ENCODE measurements at places on chromosomes 12 and 14.
A peak's percentile ranks its signal among the peaks of the same experiment; 100 is the strongest.

DNA sequence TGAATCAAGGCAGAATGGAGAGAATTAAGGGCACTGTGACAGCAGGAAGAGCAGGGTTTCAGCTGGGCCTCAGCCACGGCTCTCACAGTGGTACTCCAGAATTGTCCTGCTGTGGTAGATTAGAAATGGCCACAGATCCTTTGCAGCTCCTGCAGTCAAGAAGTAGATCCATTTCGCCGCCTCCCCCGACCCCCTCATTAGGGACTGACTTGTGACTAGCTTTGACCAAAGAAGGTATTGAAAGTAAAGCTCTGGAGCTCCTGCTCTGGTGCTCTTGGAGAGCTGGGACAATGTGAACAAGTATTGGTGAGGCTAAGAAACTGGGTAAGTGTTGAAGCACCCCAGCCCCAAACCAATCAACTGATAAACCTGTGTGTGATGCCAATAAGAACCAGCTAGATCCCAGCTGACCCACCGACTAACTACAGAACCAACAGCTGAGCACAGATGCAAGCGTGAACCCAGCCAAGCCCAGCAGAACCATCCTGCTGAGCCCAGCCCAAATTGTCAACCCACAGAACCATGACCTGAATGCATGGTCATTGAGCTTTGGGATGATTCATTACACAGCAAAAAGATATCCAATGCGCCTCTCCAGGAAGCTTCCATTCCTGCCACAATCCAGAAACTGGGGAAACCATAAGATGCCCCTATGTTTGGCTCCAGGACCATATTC, 50.7 kb downstream of the JAG2 start:
- no peak for DNase-seq

GRCh38 chr14:100654025-100654813, 67.0 kb upstream of the BEGAIN start:
- no peak for DNase-seq

DNA sequence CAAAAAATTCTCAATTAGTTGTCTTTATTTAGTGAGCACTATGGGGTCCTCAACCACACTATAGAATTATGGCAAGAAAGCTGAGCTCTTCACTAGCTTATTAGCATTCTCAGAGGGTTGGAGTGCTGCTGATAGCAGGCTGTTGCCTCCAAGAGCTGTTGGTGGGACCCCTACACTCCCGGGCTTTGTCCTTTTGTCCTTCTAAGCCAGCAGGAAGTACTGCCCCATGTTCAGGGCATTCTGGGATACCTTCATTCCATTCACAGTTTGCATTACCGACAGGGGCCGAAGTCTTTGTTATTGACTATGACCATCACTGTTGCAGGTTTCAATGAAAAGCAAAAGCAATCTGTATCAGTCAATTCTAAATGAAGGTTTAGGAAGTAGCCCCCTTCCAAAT, 89.5 kb upstream of the OTX2 start:
- no peak for DNase-seq

DNA sequence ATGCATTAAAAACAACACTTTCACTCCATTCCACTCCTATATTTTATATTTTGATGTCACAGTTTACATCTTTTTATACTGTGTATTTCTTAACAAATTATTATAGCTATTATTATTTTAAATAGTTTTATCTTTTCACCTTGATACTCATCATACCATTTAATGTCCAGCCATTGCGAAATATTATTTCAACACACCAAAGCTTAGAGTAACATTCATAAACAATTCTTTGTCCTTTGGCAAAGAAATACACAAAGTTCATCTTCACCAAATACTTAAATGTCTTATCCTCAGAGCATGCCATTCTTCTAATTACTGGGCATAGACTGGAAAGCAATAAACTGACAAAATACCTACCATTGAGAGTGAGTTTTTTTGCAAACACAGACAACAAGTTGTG, 1963.4 kb upstream of the FLRT2 start:
- DNase-seq: no peak

- DNase-seq: no peak
Measured at GRCh38 chr12:8554451-8555195, 13.9 kb upstream of the CLEC4E start.

GRCh38 chr12:47481041-47481440, 224.8 kb downstream of the RPAP3 start:
- DNase-seq: no peak

GRCh38 chr12:110002676-110003515, 3.7 kb downstream of the ANKRD13A start:
- no peak for DNase-seq

DNA sequence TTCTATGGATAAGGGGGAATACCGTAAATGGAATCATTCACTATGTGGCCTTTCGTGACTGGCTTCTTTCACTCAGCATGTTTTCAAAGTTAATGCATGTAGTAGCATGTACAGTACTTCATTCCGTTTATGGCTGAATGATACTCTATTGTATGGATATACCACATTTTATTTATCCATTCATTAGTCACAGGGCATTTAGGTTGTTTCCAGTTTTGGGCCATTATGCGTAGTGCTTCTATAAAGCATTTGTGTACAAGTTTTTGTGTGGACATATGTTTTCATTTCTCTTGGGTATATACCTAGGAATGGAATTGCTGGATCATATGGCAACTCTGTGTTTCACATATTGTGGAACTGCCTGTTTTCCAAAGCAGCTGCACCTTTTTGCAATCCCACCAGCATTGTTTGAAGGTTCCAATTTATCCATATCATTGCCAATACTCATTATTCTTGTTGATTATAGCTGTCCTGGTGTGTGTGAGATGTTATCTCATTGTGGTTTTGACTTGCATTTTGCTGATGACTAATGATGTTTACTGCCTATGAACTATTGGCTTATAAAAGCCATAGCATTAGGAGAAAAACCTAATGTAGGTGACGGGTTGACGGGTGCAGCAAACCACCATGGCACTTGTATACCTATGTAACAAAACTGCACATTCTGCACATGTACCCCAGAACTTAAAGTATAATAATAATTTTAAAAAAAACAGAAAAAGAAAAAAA, 45.5 kb downstream of the ATF7IP start:
- no peak for DNase-seq

DNA sequence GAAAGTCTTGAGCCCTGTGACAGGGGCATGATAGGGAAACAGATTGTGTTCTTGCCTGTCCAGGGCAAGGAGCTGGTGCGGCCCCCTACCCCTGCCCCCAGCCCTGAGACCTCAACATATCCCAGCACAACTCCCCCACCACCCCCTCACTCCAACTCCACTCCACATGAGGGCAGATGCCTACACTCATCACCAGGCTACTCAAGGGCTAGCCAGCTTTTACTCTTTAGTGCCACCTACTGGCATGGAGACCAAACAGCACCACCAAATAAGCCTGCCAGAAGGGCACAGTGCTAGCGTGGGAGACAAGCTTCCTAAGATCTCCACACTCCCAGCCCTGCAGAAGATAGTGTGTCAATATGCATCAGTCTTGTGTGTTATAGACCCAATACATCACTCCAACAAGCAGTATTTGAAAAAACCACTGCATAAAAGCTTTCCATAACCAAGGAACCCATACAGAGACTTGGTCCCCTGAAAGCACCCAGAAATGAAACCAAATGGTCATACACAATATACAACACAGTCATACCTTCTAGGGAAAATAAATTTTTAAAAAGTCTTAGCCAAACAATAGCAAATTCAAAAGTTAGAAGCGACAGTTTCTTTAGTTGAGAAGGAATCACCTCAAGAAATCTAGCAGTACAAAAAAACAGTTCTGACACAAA, 154.4 kb downstream of the KCNK10 start:
- no peak for DNase-seq

GRCh38 chr12:96882862-96883261, 24.2 kb upstream of the NEDD1 start:
- DNase-seq: no peak

DNA sequence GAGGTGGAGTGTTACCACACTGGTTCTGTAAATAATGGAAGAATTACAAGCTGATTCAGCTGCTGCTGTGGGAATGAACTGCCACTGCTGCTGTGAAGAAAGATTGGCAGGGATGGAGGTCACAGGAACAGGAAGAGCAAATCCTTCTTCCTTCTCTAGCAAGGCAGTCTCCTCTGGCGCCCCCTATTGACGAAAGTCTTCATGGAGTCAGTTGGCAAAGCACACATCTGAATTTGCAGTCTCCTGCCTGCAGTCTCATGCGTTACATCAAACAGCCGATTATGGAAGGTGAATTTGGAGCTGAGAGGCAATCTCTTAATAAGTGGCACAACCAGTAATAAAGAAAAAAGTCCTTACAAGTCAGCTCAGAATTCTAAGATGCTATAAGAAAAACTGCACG, 106.0 kb upstream of the TMTC1 start:
- peak; percentile 6 for DNase-seq

DNA sequence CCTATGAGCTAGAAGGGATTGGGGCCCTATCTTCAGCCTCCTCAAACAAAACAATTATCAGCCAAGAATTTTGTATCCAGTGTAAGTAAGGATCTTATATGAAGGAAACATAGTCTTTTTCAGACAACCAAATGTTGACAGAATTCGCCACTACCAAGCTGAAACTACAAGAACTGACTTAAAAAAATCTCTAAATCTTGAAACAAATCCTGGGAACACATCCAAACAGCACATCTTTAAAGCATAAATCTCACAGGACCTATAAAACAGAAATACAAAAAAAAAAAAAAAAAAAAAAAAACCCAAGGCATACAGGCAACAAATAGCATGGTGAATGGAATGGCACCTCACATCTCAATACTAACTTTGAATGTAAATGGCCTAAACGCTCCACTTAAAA, 41.3 kb upstream of the LMNTD1 start:
- no peak for DNase-seq

DNA sequence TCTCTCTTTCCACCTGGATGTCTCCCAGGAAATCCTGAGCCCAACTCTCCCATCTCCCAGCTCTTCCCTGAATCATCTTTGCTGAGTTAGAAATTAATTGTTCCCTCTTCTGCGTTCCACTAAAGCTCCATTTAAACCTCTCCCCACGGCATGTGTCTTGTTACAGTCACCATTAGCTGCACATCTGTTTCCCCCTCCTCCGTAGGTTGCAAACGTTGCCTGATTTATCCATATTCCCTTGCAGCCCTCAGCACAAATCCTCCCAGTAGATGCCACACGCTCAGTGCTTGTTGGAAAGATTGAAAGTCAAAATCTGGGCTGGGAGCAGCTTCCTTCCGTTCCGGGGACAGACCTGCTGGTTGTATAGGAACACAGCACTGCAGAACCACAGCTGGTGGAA, 90.4 kb downstream of the SLC24A4 start:
- DNase-seq: no peak

GRCh38 chr12:104596898-104597843, 140.4 kb downstream of the CHST11 start:
- no peak for DNase-seq

DNA sequence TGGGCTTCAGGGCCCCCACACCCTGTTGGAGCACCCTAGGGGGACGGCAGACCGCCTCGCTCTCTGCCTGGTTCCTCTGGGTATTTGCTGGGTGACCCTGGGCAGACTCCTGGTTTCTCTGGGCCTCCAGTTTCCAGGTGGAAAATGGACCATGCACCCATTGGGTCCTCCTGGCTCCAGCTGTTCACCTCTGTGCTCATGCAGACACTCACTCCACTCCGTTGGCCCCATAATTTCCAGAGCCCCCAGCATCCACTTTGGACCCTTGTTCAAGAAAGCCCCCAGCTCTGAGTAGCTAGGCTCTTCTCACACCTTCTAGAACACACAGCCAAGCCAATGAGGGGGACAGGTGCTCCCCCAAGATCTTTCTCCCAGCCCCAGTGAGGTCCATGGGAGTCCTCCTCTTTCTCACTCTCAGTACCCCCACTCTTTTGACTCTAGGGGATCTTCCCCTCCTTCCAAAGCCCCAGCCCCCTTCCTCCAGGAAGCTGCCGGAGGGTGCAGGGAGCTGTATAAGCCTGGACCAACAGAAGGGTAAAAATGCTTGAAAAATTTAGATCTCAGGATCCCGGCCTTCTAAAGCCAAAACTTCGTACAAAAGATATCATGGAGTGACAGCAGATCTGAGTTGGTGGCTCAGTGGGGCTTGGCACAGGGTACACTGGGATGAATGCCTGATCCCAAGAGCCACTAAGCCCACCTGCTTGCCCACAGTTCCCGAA, 174.8 kb upstream of the RTL1 start:
- no peak for DNase-seq

- DNase-seq: peak; percentile 15
Measured at GRCh38 chr12:92396647-92397252, 251.1 kb upstream of the BTG1 start.

GRCh38 chr14:91414475-91414833, 3.2 kb downstream of the CCDC88C start:
- no peak for DNase-seq

DNA sequence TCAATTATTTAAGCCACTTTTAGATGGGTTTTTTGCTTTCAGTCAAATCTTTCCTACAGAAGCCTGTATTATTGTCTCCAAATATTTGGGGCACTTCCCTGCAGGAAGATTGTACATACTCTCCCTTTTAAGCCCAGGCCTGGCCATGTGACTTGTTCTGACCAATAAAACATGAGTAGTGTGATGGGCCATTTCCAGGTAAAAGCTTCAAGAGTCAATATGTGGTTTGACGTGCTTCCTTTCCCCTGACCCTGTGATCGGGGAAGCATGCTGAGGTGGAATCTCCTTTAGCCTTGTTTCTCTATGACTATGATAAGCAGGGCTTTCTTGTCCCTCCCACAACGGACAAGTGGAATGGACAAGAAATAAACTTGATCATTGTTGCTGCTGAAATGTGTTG, 14.2 kb upstream of the NIN start:
- DNase-seq: no peak

DNA sequence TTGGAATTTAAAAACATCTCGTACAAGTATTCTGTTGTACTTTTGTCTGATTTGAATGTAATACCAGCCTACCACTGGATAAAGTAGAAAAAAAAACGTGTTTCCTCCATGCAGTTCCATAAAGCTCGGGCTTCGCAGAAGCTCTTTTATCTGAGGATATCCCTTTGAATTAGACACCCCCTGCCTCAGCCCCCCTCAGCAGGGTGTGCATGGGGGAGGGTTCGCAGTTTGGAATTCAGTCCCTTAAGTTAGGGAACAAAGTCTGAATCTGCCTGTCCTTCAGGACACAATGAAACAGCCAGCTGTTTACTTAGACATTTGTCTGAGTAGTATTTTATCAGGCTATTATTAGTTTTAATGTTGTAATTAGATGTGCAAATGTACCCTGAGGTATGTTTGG, 234.0 kb upstream of the CAND1 start:
- DNase-seq: no peak

DNA sequence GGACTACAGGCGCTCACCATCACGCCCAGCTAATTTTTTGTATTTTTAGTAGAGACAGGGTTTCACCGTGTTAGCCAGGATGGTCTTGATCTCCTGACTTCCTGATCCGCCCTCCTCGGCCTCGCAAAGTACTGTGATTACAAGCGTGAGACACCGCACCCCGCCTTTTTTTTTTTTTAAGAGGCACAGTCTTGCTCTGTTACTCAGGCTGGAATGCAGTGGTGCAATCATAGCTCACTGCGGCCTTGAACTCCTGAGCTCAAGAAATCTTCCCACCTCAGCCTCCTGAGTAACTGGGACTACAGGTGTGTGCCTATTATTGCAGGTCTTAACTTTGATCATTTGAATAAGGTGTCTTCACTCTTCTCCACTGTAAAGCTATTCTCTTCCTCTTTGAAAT, 5.3 kb upstream of the GLTP start:
- DNase-seq: no peak
